Thyroid gland (tissue), 4 donors: ENCODE measurements at places on chromosomes 7 and 10. TPM values are rescaled to one million over a fixed set of nuclear protein-coding genes. Genes with fewer than 3 reads are reported as not detected.

DNA sequence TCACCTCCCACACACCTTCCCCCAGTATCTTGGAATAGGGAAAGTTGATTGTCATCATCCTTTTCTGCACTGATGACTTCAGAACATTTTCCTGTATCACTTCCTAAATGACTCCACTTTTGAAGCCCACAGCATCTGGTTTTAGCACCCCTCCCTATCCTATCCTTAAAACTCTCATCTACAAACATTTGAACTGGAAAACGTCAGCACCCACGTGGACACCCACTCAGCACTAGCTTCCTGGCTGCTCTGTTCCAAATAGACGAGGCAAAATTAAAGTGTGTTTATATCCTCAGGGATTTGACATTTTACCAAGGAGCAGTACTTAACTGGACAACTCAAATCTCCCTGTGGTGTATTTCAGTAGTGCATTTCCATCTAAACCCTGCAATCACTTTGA is 73.9 kb downstream of the REEP3 start:
- no peak overlapping the region for H3K4me3 ChIP-seq
- no peaks in the 10 kb centered on the region for H3K36me3 ChIP-seq
- DNase-seq = no peak
- no peaks in the 10 kb centered on the region for H3K27me3 ChIP-seq
- H3K27ac ChIP-seq = no peak overlapping the region

DNA sequence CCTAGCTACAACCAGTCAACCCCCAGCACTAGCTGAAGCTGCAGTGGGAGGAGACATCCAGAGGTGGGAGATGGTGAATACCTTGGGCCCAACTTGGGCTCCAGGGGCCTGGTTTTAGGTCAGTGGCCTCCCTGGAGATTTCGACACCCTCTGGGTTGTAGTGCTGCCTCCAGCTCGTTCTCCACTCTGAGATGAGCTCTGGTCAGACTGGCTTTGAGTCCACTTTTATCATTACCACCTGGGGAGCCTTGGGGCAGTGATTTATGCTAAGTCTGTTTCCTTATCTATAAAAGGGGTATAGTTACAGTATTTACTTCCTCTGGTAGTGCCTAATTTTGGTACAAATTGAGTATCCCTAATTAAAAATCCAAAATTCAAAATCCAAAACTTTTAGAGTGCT is 22.8 kb downstream of the PPIA start:
- no peaks in the 10 kb centered on the region for H3K27me3 ChIP-seq
- H3K27ac ChIP-seq = no peak overlapping the region
- no peaks in the 10 kb centered on the region for H3K36me3 ChIP-seq
- no peak for DNase-seq
- no peak overlapping the region for H3K4me3 ChIP-seq
- H3K4me1 ChIP-seq = no peaks in the 10 kb centered on the region

IFIT1B gene
- not detected for total RNA-seq

DNA sequence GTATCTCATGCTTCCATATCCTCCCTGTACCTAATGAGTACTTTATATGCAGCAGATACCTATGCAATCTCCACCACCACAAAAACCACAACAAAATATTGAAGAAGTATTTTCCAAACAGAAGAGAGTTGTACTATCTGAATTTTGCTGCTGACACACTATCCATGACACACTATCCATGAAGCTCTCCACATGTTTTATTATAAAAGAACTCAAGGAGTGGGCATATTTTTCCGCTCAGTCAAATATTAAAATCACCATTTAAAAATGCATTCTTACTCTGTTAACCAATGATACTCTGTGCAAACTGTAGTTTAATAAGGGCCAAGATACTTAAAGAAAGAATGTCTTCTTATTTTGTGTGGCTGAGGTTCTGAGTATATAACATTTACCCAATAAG is 2.8 kb downstream of the BET1 start:
- peaks cover 12% of the 10 kb centered on the region for H3K4me1 ChIP-seq
- no peak overlapping the region for H3K4me3 ChIP-seq
- DNase-seq = no peak

FEZF1 gene
- total RNA-seq = not detected

DNA sequence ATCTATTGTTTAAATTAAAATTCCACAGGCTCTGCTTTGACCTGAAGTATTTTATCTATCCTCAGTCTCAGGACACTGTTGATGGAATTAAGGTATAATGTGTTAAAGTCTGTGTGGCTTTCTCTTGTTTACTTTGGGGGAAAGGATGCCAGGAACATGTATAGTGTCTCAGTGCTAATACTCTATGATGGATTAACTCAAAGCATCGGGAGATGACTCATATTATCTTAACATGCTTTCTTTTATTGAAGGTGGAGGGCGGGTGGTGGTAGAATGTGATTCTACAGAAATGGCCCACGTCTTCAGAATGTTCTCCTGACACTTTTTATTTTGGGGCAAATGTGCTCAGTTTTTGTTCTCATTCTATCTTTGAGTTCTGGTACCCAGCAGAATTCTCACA is 189.0 kb downstream of the ANKRD30A start:
- H3K27ac ChIP-seq = no peak overlapping the region
- no peaks in the 10 kb centered on the region for H3K27me3 ChIP-seq
- no peaks in the 10 kb centered on the region for H3K36me3 ChIP-seq
- H3K4me1 ChIP-seq = no peaks in the 10 kb centered on the region
- no peak for DNase-seq

DNA sequence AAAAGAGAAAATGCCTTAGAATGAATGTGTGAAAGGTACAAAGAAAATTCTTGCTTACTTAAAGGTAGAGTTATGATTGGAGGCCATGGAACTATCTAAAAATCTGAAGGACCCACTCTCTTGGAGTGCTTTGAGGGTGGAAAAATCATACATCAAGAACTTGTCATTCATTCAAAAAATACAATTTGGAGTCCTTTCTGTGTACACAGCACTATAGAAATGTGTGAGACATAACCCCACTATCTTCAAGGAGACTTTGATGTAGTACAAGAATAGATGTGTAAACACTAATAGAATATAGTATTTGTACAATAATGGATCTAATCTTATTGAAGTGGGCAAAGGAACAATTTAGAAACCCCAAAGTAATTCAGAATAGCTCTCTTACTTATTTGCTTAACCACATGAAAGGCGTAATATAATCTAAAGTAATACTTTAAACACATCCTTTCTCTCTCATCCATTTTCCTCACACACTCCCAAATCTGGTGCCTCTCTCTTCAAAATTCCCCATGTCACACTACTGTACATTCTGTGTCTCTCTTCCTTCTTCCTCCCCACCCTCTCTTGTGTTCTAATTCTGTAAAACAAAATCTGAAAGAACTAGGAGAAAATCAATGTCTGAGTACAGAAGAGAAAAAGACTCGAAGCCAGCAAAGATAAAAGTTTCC is 166.7 kb downstream of the DNAJB9 start:
- no peak for DNase-seq
- H3K36me3 ChIP-seq = no peaks in the 10 kb centered on the region
- no peak overlapping the region for H3K4me3 ChIP-seq
- no peaks in the 10 kb centered on the region for H3K4me1 ChIP-seq
- no peaks in the 10 kb centered on the region for H3K27me3 ChIP-seq

DNAJC2 gene
- 13.2 TPM for total RNA-seq

ACSM6 gene
- total RNA-seq = 0.63 TPM

DNA sequence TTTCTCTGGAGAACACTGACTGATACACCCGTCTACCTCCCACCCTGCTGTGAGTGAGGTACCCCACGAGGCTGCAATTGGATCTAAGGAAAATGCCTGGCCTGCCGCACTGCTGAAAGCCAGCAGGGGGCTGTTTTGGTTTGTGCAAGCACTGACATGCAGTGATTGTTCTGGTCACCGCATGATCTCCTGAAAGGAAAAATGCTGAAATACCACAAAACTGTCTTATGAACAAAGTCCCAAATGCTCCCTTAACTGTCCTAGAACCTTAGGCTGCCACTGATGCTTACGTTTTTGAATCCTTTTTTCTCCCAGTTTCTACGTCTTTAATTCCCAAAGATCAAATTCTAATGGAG is 132.7 kb downstream of the JCAD start:
- H3K4me3 ChIP-seq = no peak overlapping the region
- H3K4me1 ChIP-seq = peaks cover 7% of the 10 kb centered on the region
- H3K36me3 ChIP-seq = no peaks in the 10 kb centered on the region
- no peaks in the 10 kb centered on the region for H3K27me3 ChIP-seq
- peak; percentile 48 for DNase-seq

DNA sequence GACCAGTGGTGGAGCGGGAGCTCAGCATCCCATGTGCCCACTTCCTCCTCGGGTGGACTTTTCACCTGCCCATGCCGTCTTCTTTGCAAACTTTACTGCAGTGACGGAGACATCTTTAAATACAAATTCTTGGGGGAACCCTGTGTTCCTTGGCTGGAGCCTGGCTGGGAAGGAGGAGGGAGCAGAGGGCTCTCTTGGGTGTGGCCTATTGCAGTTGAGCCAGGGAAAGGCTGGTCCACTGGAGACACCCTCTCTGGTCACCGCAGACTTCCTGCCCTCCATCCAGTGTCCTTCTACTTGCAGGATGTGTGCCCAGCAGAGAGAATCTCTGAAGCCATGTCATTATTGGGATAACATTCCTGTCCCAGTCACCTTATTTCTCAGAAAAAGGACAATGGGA is 67.3 kb downstream of the TCF7L2 start:
- DNase-seq = no peak
- H3K27me3 ChIP-seq = no peaks in the 10 kb centered on the region
- peaks cover 65% of the 10 kb centered on the region for H3K4me1 ChIP-seq
- H3K36me3 ChIP-seq = no peaks in the 10 kb centered on the region

- no peaks in the 10 kb centered on the region for H3K27me3 ChIP-seq
- H3K27ac ChIP-seq = no peak overlapping the region
- no peaks in the 10 kb centered on the region for H3K36me3 ChIP-seq
- DNase-seq = no peak
Observed at GRCh38 chr7:69845721-69846495, 247.6 kb downstream of the AUTS2 start.

FIGNL1 gene
- 6.7 TPM for total RNA-seq

- H3K36me3 ChIP-seq = no peaks in the 10 kb centered on the region
- peaks cover 12% of the 10 kb centered on the region for H3K4me1 ChIP-seq
- no peak for DNase-seq
- no peak overlapping the region for H3K4me3 ChIP-seq
- H3K27ac ChIP-seq = peak overlapping the region; percentile 93
- H3K27me3 ChIP-seq = no peaks in the 10 kb centered on the region
Observed at GRCh38 chr7:94368371-94368791, 26.3 kb upstream of the COL1A2 start.
